Adipocyte (in vitro differentiated cells): ENCODE measurements at places on chromosomes 6 and 20.

- DNase-seq, result no peak
These were observed 52.4 kb upstream of the SPDEF start for GRCh38 chr6:34608321-34609091.

GRCh38 chr6:151616091-151616513, 122.3 kb downstream of the CCDC170 start:
- DNase-seq, result no peak

GRCh38 chr6:45835721-45836437, 179.8 kb downstream of the CLIC5 start:
- peak; percentile 25 for DNase-seq

DNA sequence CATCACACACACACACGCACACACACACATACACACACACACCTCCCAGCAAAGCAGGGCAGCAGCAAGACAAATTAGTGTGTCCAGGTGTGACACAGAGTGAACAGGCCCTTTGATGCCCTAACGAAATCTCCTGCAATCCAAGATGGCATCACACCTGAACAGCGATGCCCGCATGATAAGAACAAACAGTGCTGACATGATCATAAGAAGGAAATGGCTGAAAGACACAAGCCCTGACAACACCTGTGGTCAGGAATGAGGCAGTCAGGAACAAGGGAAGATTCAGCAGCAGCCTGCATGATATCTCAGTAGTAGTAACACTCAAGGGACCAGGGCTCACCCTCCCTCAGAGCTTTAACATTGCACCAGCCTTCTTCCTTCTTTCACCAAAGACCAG, 156.9 kb downstream of the FAXC start:
- no peak for DNase-seq

GRCh38 chr6:13445744-13446115, 41.7 kb downstream of the GFOD1 start:
- no peak for DNase-seq

GRCh38 chr20:36320898-36321695, 15.0 kb downstream of the DLGAP4 start:
- no peak for DNase-seq

DNA sequence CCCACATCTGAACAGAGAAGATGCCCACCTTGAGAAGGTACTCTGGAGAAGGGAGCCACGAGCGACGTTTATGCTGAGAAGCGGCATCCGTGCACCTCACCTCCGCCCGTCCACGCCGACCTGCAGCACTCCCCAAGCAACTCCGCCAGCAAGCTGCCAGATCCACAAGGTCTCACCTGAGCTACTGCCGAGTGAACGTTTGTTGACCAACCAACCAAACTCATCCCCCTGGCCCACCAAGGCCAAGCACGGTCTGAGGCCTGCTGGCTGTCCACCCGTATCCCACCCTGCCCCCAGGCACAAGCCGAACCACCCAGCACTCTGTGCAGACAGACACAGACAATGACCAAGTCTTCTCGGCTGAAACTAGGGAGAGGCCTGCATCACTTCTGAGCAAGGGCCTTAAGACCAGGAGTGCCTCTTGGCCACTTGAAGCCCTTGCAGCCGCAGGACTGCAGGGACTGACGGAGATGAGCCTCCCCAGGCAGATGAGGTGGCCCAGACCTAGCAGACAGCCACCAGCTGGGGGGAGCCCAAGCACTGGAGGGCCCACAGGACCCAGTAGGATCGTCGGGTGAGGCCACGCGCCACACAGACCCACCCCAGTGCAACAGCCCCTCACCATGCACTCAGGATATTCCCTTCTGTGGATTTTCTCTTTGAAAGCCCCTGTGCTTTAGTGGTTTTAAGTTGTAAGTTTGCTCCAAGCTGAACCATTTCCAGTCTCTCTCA, 12.1 kb downstream of the TAF4 start:
- DNase-seq, result no peak

GRCh38 chr6:45427726-45428125, 50.0 kb upstream of the SUPT3H start:
- no peak for DNase-seq

- DNase-seq, result no peak
These were observed 69.7 kb downstream of the EPB41L2 start for GRCh38 chr6:130993292-130993765.

DNA sequence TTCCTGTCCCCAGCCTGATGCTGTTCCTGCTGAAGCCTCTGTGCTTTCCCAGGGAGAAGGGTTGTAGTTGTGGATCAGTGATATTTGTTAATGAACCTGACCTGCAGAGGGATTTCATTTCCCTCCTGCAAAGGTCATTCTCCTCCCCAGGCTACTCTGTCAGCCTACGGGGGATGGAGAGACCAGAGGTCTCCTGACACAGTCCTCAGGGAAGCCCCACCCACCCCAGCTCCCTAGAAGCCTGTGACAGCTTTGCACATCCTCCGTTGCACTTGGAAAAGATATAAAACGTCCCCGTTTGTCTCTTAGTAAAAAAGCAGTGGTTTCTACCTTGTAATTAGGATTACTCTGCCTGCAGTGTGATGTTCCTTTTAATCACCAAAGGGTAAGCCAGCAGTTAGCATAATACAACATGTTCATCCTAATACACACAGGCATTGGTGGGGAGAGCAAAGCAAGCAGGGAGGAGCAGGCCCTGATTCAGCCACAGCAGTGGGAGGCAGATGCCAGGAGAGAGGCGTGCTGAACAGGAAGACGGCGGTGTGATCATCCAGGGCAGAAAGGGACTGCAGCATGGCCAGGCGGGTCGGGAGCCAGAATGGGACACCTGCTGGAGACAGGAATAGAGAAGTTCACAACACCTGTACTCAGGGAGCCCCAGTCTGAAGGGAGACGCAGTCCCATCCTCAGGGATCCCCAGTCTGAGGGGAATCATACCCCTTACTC, 293.5 kb downstream of the LRFN2 start:
- no peak for DNase-seq

GRCh38 chr20:19397666-19398065, 185.2 kb downstream of the SLC24A3 start:
- DNase-seq, result no peak

DNA sequence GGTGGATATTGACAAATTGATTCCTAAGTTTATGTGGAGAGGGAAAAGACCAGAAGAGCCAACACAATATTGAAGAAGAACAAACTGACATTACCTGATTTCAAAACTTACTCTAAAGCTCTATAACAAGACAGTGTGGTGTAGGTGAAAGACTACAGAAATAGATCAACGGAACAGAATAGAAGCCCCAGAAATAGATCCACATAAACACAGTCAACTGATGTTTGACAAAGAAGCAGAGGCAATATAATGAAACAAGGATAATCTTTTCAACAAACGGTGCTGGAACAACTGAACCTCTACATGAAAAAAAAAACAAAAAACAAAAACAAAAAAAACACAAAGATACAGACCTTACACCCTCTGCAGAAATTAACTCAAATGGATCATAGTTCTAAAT, 50.2 kb downstream of the MAP3K5 start:
- no peak for DNase-seq

GRCh38 chr6:142222022-142222421, 75.0 kb downstream of the VTA1 start:
- DNase-seq, result no peak

DNA sequence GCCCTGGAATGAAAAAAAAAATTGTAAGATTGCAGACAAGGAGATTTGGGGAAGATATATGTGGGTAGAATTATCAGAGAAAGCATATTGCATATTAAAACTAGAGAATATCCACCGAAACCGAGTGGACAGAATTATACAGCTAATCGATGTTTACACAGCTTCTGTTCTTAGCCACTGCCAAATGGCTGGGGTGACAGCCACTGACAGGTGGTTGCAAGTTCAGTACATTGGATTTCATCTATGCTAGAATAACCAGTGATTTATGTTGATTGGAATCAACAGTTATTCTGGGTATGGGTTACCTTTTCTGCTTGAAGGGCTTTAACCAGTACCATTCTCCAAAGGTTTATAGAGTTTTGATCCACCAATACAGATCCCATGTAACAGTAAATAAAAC, 48.4 kb upstream of the THEMIS start:
- DNase-seq, result no peak

DNA sequence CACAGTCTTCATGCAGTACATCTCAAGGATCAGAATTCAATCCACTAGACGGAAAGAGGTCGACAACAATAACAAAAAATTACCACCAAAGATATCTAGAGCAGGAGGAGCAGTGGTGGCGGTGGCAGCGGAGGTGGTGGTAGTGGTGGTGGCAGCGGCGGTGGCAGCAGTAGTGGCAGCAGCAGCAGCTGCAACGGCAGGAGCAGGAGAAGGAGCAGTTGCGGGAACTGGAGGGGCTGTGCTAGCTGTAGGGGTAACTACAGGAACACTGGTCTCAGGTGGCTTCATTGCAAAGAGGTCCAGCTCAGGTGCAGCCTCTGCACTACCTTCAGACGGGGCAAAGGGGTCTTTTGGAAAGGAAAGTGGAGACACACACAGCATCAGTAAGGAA, 81.1 kb downstream of the PRSS35 start:
- no peak for DNase-seq

- DNase-seq, result no peak
These were observed 33.9 kb downstream of the PSMG4 start for GRCh38 chr6:3292431-3293197.

- DNase-seq, result no peak
These were observed 13.6 kb downstream of the PLEKHG1 start for GRCh38 chr6:150613269-150613668.

GRCh38 chr6:105136431-105137350, 43.1 kb downstream of the POPDC3 start:
- DNase-seq, result peak; percentile 77

DNA sequence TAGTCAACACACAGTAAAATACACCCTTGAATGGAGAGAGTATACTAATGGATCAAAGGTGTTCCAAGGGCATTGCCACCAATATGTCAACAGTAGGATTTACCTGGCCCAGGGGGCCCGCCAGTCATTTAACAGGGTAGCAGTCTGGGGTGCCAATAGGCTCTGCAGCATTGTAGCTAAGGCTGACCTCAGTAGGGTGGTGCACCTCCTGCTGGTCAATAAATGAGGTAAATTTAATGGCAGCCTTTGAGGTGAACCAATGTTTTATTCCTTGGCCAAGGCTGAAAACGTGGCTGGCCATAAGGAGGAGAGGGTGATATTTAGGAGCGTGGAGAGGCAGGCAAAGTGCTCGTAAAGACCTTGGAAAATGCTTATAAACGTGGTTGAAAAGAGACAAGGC, 147.2 kb downstream of the RPS12 start:
- DNase-seq, result no peak

DNA sequence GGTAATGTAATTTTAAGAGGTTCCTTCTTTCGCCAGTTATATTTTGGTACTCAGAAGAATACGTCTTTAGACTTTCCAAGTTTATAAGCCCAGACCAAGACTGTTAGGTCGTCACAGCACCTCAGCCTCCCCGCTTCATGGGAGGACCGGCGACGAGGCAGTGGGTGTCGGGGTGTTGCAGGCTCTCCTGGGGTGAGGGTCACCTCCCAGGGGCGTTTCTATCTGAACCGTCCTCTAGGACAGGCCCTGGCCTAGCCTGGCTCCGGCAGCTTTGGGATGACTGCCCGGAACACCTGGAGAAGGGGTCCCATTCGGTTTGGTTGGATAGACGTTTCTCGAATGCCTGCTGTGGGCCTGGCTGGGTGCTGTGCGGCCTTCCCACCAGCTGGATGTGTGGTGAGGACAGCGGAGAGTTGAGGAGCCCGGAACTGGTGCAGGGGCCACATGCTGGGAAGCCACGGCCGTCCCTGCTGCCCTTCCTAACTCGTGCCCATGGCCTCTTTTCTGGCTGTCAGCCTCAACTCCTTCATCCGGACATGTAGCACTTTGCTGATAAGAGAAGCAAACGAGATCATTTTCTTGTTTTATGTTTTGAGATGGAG, 1.1 kb downstream of the OSBPL2 start:
- no peak for DNase-seq

DNA sequence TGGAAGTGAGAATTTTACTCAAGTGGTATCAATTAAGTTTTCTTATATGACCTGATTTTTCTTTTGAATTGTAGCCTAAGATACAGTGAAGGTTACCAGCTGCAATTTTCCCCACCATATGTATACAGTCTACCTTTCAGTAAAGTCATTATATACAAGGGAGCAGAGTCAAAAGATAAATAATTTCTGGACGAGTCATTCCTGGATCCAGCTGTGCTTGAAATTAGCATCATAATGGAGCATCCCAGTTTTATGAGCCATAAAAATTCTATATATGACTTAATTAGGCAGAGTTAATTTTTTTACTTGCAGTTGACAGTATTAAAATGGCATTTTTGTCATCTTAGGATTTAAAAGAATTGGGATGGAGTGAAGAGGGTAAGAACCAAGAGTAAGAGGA, 1008.4 kb downstream of the PHF3 start:
- no peak for DNase-seq

DNA sequence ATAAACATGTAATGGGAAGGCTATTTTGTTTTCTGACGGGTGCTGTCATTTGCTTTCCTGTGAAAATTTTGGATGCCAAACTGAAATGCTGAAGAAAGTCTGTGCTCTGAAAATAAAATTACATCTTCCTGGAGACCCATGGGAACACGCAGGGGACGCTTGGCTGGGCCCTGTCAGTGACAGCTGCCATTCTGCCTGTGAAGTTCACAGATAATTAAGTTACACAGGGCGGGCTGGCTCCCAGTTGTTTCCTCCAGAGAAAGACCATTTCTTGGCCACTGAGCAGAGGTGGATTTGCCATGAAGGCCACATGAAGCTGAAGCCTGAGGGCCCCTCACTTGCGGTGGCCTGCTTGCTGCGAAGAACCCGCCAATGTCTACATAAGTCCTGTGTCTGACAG, 93.5 kb downstream of the TMEM170B start:
- DNase-seq, result no peak

GRCh38 chr6:140847262-140847645, 1285.5 kb upstream of the GJE1 start:
- DNase-seq, result no peak

GRCh38 chr20:37007898-37008649, 56.6 kb upstream of the SAMHD1 start:
- DNase-seq, result peak; percentile 74

- peak; percentile 50 for DNase-seq
These were observed 667 bp downstream of the STX11 start for GRCh38 chr6:144150710-144151657.

- no peak for DNase-seq
These were observed 848.5 kb upstream of the FLRT3 start for GRCh38 chr20:15185913-15186312.

- DNase-seq, result no peak
These were observed 3.3 kb downstream of the NPBWR2 start for GRCh38 chr20:64103871-64104666.
